CD14-positive monocyte (primary cell): ENCODE measurements at places on chromosomes 12 and 14. TPM values are rescaled to one million over a fixed set of nuclear protein-coding genes. Genes with fewer than 3 reads are reported as not detected.

PIANP gene
- not detected for polyA plus RNA-seq

IFNG-AS1 gene
- not detected for polyA plus RNA-seq

PMCH gene
- not detected for polyA plus RNA-seq

TM9SF1 gene
- polyA plus RNA-seq: 14.0 and 14.6 TPM in 2 replicates

DNA sequence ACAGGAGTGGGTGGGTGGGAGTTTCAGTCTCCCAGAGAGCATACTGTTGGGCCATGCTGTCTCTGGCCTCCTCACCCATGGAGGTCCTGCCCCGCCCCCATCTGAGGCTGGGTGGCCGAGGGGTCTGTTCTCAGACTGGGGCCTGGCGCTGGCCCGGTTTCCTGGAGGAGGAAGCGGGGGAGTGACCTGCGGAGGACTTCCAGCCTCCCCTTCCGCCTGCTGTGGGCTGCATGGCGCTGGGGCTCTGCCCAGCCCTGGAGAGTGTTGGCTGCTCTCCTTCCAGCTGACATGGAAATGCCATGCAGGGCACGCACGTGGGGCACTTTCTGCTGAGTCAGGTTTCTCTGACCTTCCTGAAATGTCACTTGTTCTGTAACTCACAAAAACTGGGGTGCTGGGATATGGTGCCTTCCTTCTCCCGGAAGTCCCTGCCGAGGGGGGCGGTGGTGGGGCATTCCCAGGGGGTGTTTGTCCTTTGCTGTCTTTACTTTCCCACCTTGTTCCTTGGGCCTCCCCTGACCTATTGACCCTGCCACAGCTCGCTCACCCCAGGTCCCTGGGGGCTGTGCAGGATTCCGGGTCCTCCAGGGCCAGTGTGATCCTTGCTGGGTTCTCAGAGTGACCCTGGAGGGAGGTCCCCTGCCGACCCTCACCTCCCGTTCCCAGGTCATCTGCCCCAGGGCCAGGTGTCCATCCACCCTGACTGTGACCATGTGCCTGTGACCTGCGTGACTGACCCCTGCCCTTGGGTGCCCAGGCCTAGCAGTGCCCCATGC is 23.6 kb downstream of the PACS2 start:
- peaks cover 7% of the 10 kb centered on the region for H3K4me1 ChIP-seq
- H3K36me3 ChIP-seq: no peaks in the 10 kb centered on the region
- H3K27me3 ChIP-seq: no peaks in the 10 kb centered on the region
- H3K27ac ChIP-seq: no peak overlapping the region

DNA sequence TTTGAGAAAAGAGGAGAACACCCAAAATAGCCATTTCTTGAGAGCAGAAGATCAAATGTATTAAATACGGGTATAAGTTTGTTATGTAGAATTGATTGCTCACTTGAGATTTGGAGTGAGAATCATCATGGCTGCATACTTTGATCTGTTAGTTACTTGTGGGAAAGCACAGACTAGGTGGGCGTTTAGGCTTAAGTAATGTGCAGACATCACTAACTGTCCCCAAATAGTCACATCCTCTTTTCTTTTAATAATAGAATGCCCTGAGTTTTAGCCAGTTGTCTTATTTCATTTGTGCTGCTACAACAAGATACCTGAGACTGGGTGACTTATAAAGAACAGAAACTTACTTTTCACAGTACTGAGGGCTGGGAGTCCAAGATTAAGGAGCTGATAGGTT is 14.3 kb upstream of the GTF2A1 start:
- H3K4me3 ChIP-seq: no peak overlapping the region
- no peak for DNase-seq
- H3K4me1 ChIP-seq: no peaks in the 10 kb centered on the region
- H3K36me3 ChIP-seq: no peaks in the 10 kb centered on the region
- H3K27me3 ChIP-seq: no peaks in the 10 kb centered on the region

- H3K36me3 ChIP-seq: no peaks in the 10 kb centered on the region
- H3K4me1 ChIP-seq: no peaks in the 10 kb centered on the region
- H3K4me3 ChIP-seq: no peak overlapping the region
- no peak overlapping the region for H3K27ac ChIP-seq
- H3K27me3 ChIP-seq: no peaks in the 10 kb centered on the region
Observed at GRCh38 chr12:26203167-26203780, 7.9 kb downstream of the SSPN start.

DNA sequence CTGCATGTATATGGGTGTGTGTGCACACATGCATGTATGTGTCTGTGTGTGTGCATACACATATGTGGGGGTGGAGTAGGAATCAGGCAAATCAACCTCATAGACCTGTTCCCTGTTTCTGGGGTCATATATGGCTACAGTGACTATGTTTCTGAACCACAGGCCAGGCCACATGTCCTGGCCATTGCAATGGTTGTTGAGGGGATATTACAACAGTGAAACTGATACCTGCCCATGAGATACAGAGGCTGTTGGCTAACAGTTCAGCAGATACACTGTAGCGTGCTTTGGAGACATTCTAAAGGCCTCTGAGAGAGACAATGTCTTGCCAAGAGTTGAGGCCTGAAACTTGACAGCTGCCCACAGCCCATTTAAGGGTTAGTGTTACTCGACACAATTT is 47.3 kb upstream of the FOS start:
- peaks cover 63% of the 10 kb centered on the region for H3K4me1 ChIP-seq
- H3K27ac ChIP-seq: no peak overlapping the region
- H3K27me3 ChIP-seq: no peaks in the 10 kb centered on the region
- no peak overlapping the region for H3K4me3 ChIP-seq

GRCh38 chr12:54333420-54334034 is 8.6 kb downstream of the COPZ1 start:
- H3K4me1 ChIP-seq: peaks cover 55% of the 10 kb centered on the region
- DNase-seq: no peak
- H3K27ac ChIP-seq: no peak overlapping the region
- H3K4me3 ChIP-seq: no peak overlapping the region
- no peaks in the 10 kb centered on the region for H3K27me3 ChIP-seq

DNA sequence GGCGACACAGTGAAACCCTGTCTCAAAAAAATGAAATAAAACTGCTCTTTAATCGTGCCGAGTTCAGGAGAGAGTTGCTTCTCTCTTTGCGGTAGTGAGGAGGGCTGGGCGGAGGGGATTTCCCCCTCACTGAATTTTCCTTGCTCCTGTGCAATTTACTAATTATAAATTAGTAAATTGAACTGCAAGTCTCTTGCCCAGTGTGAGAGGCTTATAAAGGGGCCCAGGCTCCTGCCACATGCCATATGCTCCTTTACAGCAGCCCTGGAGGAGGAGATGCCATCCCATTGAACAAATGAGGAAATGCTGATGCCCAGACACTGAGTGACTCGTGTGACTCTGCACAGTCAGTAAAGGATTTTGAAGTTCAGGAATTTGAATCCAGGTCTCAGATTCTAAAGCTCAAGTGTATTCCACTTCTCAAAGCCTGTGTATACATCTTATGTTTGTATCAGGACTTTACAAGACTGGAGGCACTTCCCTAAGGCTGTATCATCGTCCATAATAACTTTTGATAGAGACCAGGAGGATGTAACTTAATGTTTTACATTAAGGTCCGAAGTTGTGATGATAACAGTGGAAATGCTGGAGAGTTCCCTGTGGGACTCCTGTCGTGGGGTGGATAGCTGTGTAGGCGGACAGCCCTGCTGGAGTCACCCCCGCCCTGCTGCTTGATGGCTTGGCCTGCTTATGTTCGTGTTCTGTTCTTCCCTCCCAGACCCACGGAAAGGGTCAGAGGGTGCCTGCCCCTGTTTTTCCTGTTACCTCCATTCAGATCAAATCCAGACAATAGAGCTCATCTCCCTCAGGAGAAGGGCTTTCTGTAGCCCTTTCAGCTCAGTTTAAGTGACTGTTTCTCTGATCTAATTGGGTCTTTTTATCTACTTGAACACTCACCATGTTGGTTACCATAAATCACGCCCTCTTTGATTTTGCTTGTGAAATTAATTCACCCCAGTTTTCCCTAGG is 13.9 kb downstream of the PELI2 start:
- no peak for DNase-seq
- no peaks in the 10 kb centered on the region for H3K27me3 ChIP-seq
- H3K36me3 ChIP-seq: no peaks in the 10 kb centered on the region
- H3K4me1 ChIP-seq: peaks cover 62% of the 10 kb centered on the region
- no peak overlapping the region for H3K27ac ChIP-seq

DNA sequence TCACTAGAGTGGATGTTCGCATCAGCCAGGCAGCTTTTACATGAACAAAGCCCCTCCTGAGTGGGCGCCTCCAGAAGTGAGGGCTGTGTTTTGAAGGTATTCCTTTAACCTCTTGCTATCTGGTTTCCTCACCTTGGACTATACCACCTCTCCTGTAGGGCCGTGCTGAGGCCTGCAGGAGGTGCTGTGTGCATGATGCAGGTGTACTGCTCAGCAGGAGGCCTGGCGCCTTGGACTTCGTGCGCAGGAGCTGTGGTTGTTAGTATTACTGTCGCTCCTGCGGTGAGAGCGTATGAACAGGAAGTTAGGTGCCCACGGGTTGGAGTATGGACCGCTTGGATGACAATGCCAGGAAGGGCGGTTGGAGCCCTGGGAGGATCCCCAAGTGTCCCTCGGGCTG is 130.7 kb downstream of the TSPAN9 start:
- H3K4me3 ChIP-seq: no peak overlapping the region
- peaks cover 2% of the 10 kb centered on the region for H3K27me3 ChIP-seq
- H3K27ac ChIP-seq: no peak overlapping the region
- H3K36me3 ChIP-seq: no peaks in the 10 kb centered on the region
- DNase-seq: no peak
- H3K4me1 ChIP-seq: no peaks in the 10 kb centered on the region

DNA sequence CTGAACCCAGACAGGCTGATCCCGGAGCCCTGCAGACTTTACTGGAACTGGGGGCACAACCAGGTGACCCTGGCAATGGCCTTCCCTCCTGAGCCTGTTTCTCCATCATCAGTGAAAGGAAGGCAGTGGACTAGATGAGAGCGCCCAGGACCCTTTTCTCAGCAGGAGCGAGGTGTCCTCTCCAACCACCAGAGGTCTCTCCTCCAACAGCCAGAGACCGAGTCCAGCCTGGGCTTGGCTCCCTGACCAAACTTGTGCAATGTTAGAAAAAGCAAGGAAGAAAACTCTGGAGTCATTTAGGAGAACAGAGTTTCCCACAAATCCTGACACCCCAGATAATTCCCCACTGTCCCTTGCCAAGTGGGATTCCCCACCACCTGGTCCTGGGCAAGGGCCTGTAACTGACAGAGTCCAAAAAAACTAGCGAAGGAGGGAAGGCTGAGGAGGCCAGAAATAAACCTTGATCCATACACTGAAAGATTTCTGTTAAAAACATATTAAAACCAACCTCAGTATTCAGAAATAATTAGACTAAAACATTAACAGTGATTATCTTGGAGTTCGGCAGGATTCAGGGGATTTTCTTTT is 9.0 kb downstream of the RPS6KL1 start:
- H3K36me3 ChIP-seq: no peaks in the 10 kb centered on the region
- no peaks in the 10 kb centered on the region for H3K27me3 ChIP-seq
- DNase-seq: peak; percentile 28

DNA sequence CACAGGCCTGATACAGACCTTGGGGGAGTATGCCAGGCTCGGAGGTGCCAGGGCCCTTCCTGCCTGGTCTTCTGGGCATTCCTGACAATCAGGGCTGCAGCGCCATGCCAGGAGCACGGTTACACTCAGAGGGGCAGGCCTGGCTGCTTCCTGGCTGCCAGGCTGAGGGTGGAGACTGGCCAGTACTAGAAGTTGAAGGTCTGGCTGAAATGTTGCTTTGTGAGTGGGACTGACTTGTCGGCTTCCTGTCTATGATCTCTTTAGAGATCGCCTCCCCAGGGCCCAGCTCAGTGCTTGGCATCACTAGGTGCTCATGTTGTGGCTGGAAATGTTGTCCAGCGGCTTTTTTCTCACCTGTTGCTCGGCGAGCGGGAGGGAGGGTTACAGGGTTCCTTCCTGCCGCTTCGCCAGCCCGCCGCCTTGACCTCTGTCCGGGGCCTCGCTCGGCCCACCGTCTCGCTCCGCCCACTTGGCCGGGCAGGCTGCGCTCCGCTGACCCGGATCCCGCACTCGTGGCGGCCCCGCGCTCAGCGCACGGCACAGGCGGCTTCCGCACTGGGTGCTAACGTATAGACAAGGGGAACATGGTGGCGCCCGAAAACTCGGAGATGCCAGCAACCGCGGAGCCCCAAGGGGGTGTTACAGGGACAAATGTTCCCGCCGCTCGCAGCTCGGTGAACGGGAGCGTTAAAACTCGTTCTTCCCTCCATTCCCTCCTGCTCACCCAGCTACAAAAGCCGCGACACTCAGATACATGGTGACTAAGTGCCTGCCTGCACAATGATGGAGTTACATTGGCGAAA is 32.6 kb downstream of the PAPLN start:
- DNase-seq: peak; percentile 21
- H3K36me3 ChIP-seq: peaks cover 31% of the 10 kb centered on the region
- H3K4me3 ChIP-seq: peak overlapping the region; percentile 4
- no peak overlapping the region for H3K27ac ChIP-seq
- H3K4me1 ChIP-seq: peaks cover 9% of the 10 kb centered on the region

GRCh38 chr12:95802482-95803270 is 12.1 kb upstream of the NTN4 start:
- no peak overlapping the region for H3K27ac ChIP-seq
- no peaks in the 10 kb centered on the region for H3K36me3 ChIP-seq
- H3K27me3 ChIP-seq: peaks cover 22% of the 10 kb centered on the region
- no peak overlapping the region for H3K4me3 ChIP-seq
- no peaks in the 10 kb centered on the region for H3K4me1 ChIP-seq

DNA sequence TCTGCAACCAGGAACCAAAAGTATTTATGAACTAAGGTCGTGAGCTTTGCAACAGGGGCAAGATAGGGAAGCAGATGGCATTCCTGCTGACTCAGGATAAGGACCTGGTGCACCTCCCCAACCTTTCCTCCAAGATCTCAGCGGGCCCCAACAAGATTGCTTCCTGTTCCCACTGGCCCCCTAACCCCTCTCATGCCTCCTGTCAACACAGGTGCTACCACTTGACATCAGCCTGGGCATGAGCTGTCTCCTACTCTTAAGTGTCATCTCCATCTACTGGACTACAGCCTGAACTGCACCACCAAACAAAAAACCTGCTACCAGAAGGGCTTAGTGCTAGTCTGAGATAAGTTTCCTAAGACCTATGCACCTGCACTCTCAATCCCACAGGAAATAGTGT is 32.7 kb downstream of the MED6 start:
- no peaks in the 10 kb centered on the region for H3K4me1 ChIP-seq
- DNase-seq: no peak
- peaks cover 56% of the 10 kb centered on the region for H3K36me3 ChIP-seq
- H3K4me3 ChIP-seq: no peak overlapping the region
- no peak overlapping the region for H3K27ac ChIP-seq

- H3K27ac ChIP-seq: peak within 1 kb of the TSS; percentile 92
- H3K36me3 ChIP-seq: no peaks in the 10 kb centered on the region
- peak within 1 kb of the TSS; percentile 62 for H3K4me3 ChIP-seq
- no peak for DNase-seq
- peaks cover 87% of the 10 kb centered on the region for H3K4me1 ChIP-seq
Observed at GRCh38 chr14:95516554-95517181, at the start of gene SYNE3. Gene SYNE3 (minus strand): TSS chr14:95516650. CDS start chr14:95475821, 40,829 bp downstream.
